ENCODE measurements at places on chromosomes 3 and 15. TPM values are rescaled to one million over a fixed set of nuclear protein-coding genes. Genes with fewer than 3 reads are reported as not detected.

The TTC21A gene
- total RNA-seq = 2.3 TPM

- H3K4me1 ChIP-seq = no peaks in the 10 kb centered on the region
- H3K27me3 ChIP-seq = no peaks in the 10 kb centered on the region
These were observed 299.6 kb downstream of the CACNA2D3 start for GRCh38 chr3:54421943-54422342.

DNA sequence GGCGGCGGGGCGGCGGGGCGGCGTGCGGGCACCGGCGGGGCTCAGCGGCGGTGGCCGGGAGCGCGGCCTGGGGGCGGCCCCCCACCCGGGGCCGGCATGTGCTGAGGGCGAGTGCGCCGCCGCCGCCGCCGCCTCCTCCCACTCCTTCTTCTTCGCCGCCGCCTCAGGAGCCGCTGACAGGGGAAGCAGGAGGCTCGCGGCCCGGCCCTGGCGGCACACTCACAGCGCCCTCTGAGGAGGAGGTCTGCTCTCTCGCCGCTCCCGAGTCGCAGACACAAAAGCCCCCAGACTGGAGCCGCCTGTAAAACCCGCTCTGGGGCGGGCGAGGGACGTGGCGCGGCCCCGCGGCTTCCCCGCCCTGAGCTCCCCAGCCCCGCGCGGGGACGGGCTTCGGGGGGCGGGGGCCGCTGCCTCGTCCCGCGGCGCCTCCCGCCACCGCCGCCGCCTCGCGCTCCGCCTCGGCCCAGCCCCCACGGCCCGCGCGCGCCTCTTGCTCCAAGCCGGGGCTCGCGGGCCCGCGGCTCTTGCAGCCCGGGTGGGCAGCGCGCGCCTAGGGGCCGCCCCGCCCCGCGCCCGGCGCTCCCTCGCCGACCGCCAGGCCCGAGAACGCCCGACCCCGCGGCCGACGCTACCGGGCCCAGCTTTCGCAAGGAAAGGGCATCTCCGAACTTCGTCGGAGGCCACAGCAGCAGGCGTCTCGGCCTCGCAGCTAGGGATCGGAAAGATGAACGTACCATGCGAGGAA, at the start of gene PYGO1:
Gene PYGO1, minus strand, starts transcription at position 276 of the 745 bp plus-strand sequence. CDS start 462 bp downstream, outside the sequence.
- H3K27ac ChIP-seq = no peak within 1 kb of the TSS
- H3K27me3 ChIP-seq = peaks cover 21% of the 10 kb centered on the region
- no peaks in the 10 kb centered on the region for H3K4me1 ChIP-seq
- peak within 1 kb of the TSS; percentile 65 for H3K4me3 ChIP-seq
- peaks cover 8% of the 10 kb centered on the region for H3K36me3 ChIP-seq

DNA sequence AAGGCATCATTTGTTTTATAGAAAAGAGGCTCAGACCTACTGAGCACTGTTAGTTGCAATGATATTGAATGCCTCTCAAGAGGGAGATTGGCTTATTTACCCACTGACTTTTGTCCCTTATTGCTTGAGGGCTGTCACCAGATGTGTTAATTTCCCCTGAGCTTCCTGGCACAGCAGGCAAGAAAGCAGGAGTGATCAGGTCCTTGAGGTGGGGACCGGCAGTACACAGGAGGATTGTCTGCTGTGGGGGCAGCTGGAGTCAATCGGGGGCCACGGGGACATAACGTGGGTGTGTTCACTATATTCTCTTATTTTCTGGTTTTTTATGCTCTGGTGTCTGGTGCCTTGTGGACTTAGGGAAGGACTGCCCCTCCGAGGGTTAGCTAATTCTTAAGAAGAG, 44.6 kb downstream of the GASK1A start:
- H3K4me3 ChIP-seq = no peak overlapping the region
- no peak for DNase-seq
- no peaks in the 10 kb centered on the region for H3K36me3 ChIP-seq
- H3K27me3 ChIP-seq = no peaks in the 10 kb centered on the region
- peaks cover 8% of the 10 kb centered on the region for H3K4me1 ChIP-seq

GRCh38 chr3:161413855-161414210, 42.5 kb upstream of the SPTSSB start:
- H3K4me3 ChIP-seq = no peak overlapping the region
- DNase-seq = no peak
- no peaks in the 10 kb centered on the region for H3K27me3 ChIP-seq
- H3K36me3 ChIP-seq = peaks cover 25% of the 10 kb centered on the region
- peaks cover 1% of the 10 kb centered on the region for H3K4me1 ChIP-seq

DNA sequence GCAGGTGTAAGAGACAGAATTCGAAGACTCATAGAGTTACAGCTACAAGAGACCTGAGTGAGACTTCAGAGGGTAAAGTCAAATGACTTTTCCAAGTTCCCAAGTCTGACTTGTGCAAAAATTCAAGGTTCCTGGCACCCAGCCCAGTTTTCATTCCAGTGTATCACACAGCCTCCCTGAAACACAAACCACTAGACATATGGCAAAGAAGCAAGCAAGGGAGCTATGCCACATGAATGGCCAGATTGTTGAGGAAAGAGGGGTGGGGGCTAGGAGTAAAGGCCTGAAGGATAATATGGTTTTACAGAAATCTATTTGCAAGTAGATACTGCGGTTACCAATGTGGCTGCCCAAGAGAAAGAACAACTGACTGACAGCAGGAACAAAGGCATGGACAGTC, 301.2 kb downstream of the MECOM start:
- no peak overlapping the region for H3K4me3 ChIP-seq
- H3K27me3 ChIP-seq = no peaks in the 10 kb centered on the region
- DNase-seq = no peak
- H3K36me3 ChIP-seq = no peaks in the 10 kb centered on the region
- no peaks in the 10 kb centered on the region for H3K4me1 ChIP-seq
- H3K27ac ChIP-seq = no peak overlapping the region

DNA sequence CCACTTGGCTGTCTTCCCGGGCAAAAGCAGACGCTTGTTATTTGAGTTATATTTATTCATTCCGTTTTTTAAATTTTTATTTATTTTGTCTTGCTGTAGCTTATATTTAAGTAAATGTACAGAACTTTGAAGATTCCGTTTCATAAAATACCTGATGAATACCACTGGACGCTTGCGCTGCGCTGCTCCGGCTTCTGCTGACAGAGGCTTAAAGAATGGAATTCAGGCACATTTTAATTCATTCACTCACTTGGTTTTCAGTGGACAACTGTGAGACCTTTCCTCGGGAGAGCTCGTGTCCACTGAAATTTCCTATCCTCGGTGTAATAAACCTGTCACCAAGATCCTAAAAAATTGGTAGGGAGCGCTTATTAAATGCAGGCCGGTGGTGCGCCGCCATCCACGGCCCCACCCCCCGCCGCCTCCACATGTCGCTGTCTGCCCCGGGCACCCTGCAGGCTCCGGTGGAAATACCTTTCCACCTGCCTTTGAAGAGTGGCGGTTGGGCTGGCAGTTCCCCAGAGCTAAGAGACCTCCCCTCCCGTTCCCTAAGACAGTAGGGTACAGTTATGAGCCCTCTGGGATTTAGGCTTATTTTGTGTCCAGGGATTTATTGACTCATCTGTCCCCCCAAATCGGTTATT, 62.5 kb upstream of the UBE2E1 start:
- H3K27ac ChIP-seq = no peak overlapping the region
- no peak overlapping the region for H3K4me3 ChIP-seq
- peaks cover 25% of the 10 kb centered on the region for H3K27me3 ChIP-seq
- peak; percentile 66 for DNase-seq
- H3K36me3 ChIP-seq = no peaks in the 10 kb centered on the region
- peaks cover 23% of the 10 kb centered on the region for H3K4me1 ChIP-seq

The FMN1 gene
- total RNA-seq = 1.9 TPM

The PRICKLE2 gene
- 3.2 TPM for total RNA-seq

DNA sequence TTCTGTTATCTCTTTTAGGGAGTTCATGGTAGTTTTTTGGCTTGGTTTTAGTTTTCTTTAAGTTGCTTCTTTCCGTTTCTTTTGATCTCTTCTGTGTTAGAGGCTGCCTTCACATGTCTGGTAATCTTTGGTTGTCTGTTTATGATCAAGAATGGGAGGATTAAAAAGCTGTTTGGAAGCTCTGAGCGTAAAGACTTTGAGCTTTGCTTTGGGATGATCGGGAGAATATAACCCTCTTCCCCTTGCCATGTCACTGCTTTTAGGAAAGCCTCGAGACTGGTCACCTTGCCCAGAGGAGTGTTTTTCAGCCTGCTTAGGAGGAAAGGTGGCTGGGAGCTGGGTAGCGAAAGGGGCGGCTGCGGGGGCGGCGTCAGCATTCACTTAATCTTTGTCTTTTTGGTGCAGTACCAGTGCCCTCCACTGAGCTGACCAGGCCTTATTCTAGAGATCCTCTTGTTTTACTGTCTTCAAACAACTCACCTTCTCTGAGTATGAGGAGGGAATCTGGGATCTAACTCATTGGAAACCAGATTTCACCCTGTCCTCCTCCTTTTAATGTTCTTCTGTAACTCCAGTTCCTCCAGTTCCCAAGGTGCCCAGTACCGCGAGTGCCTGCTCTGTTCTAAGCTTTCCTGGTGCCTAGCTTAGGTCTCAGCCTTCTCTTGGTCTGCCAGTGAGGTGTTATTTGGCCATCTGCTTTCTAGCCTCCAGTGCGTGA, 15.5 kb downstream of the TATDN2 start:
- peak; percentile 85 for DNase-seq
- no peak overlapping the region for H3K27ac ChIP-seq
- H3K27me3 ChIP-seq = no peaks in the 10 kb centered on the region
- H3K36me3 ChIP-seq = peaks cover 75% of the 10 kb centered on the region

DNA sequence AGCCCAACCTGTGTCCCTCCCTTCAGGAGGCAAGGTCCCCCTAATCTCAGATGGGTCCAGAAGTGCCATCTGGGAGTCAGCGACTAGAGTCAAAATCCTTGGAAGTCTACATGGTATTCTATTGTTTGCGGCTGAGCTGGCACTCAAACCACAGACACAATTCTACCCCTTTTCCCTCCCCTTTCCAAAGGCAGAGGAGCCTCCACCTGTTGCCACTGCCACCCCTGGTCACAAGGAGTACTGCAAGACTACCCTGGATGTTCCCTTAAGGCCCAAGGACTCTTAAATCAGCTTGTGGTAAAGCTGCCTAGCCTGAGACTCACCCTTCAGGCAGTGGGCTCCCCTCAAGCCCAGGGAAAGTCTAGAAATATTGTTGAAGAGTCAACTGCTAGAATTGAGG, 4.3 kb upstream of the OR5H6 start:
- DNase-seq = peak; percentile 63
- H3K36me3 ChIP-seq = no peaks in the 10 kb centered on the region
- H3K27ac ChIP-seq = no peak overlapping the region
- H3K4me3 ChIP-seq = no peak overlapping the region
- H3K4me1 ChIP-seq = no peaks in the 10 kb centered on the region

- no peak overlapping the region for H3K27ac ChIP-seq
- no peak for DNase-seq
- H3K27me3 ChIP-seq = no peaks in the 10 kb centered on the region
- H3K36me3 ChIP-seq = peaks cover 14% of the 10 kb centered on the region
These were observed 98.4 kb upstream of the RAD18 start for GRCh38 chr3:9061634-9062033.

DNA sequence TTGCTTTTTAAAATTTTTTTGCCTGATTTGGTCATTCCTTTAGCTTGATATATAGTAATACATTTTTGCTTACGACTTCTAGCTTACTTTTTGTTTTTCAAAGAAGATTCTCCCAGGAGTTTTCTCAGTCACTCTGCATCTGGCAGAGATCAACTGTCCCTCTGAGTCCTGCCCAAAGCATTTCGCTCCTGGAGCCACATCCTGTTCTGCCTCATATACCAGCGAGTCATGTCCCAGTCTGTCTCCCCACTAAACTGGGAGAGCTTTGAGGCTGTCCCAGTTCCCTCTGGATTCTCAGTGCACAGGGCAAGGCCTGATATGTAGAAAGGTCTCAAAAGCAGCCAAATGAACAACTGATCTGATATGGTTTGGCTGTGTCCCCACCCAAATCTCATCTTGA, 326.3 kb downstream of the ARRDC4 start:
- H3K27me3 ChIP-seq = no peaks in the 10 kb centered on the region
- no peak for DNase-seq
- no peaks in the 10 kb centered on the region for H3K36me3 ChIP-seq

The SGO1 gene
- 28.1 TPM for total RNA-seq

The GOLGA8H gene
- total RNA-seq = 0.70 TPM

The CRYBG3 gene
- total RNA-seq = 5.9 TPM

DNA sequence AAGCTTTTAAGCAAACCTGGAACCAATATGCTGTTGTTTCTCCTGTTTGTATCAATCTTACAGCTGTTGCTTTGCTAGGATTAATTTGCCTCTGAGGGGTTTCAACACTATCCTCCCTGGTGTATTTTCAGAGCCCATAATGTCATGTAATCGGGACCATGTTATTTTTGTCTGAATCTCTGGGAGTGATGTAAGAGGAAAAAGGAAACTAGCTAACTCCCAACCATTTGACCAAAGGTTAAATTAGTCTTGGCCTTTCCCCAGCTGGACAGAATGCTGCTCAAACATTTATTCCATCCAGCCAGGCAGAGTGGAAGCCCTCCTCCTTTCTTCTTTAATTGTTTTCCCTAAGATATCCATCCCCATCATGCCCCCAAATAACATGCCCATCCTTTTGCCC, 142.2 kb downstream of the ALDH1A2 start:
- no peaks in the 10 kb centered on the region for H3K4me1 ChIP-seq
- no peak overlapping the region for H3K27ac ChIP-seq
- no peaks in the 10 kb centered on the region for H3K27me3 ChIP-seq
- no peaks in the 10 kb centered on the region for H3K36me3 ChIP-seq
- DNase-seq = no peak
- no peak overlapping the region for H3K4me3 ChIP-seq

GRCh38 chr15:51051776-51052175, 42.9 kb downstream of the TNFAIP8L3 start:
- H3K27me3 ChIP-seq = no peaks in the 10 kb centered on the region
- H3K27ac ChIP-seq = no peak overlapping the region
- H3K4me1 ChIP-seq = peaks cover 3% of the 10 kb centered on the region
- no peak overlapping the region for H3K4me3 ChIP-seq
- peaks cover 2% of the 10 kb centered on the region for H3K36me3 ChIP-seq

GRCh38 chr3:185280572-185281365, 26.9 kb upstream of the EHHADH start:
- H3K4me3 ChIP-seq = no peak overlapping the region
- no peak for DNase-seq
- no peak overlapping the region for H3K27ac ChIP-seq
- no peaks in the 10 kb centered on the region for H3K36me3 ChIP-seq

The PXYLP1 gene
- 17.9 TPM for total RNA-seq

DNA sequence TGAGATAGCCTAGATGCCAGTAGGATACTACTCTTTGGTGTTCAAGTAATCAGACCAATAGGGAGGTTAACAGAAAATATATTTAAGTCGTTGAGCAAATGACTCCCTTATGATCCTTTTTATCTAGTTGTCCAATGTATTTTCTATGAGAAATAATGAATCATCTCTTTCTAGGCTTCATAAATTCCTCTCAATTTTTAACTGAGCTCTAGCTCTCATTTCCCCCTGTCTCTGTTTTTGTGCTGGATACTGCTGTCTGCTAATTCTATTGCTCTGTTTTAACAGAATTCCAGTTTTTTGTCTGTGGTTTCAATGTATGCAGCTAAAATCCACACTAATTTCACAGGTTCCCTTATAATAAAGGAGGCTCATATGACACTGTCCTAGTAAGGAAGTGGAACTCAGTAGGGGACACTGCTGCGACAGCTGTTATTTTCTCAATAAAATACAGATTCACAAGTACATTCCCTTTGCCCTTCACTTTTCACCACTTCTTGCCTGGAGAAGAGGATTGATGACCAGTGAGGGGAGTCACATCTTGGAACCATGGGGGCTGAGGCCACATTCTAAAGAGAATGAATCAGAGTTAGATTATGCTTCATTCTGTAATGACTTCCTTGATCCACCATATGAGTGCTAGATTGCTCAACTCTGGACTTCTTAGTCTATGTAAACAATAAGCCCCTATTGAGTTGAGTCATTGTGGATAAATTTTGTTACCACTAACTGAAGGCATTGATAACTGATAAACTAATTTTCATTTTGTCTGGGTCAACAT, 558.7 kb upstream of the KCNMB2 start:
- H3K4me1 ChIP-seq = no peaks in the 10 kb centered on the region
- no peaks in the 10 kb centered on the region for H3K36me3 ChIP-seq
- H3K4me3 ChIP-seq = no peak overlapping the region

All from H9 (cell line).